Naive thymus-derived CD8-positive, alpha-beta T cell (primary cell): ENCODE measurements at places on chromosomes 6 and 20. TPM values are rescaled to one million over a fixed set of nuclear protein-coding genes. Genes with fewer than 3 reads are reported as not detected.

GRCh38 chr20:36506253-36506652, 35.1 kb upstream of the MYL9 start:
- peaks cover 10% of the 10 kb centered on the region for H3K4me1 ChIP-seq
- peak overlapping the region; percentile 74 for H3K27ac ChIP-seq
- DNase-seq = no peak
- H3K4me3 ChIP-seq = no peak overlapping the region
- H3K36me3 ChIP-seq = peaks cover 51% of the 10 kb centered on the region

GRCh38 chr6:7903673-7904072, 6.9 kb downstream of the TXNDC5 start:
- H3K4me3 ChIP-seq = no peak overlapping the region
- no peaks in the 10 kb centered on the region for H3K4me1 ChIP-seq
- no peaks in the 10 kb centered on the region for H3K27me3 ChIP-seq
- DNase-seq = no peak

SPATA25 gene
- polyA plus RNA-seq = 0.24 TPM

EPB41L1 gene
- not detected for polyA plus RNA-seq

- no peaks in the 10 kb centered on the region for H3K4me1 ChIP-seq
- H3K36me3 ChIP-seq = peaks cover 70% of the 10 kb centered on the region
- H3K27me3 ChIP-seq = no peaks in the 10 kb centered on the region
- no peak for DNase-seq
- no peak overlapping the region for H3K4me3 ChIP-seq
Measured at GRCh38 chr6:87244380-87244779, 78.0 kb upstream of the SMIM8 start.

GRCh38 chr6:107719160-107719559, 105.0 kb downstream of the SCML4 start:
- DNase-seq = no peak
- H3K27ac ChIP-seq = peak overlapping the region; percentile 72
- H3K4me1 ChIP-seq = peaks cover 33% of the 10 kb centered on the region
- no peaks in the 10 kb centered on the region for H3K27me3 ChIP-seq
- H3K36me3 ChIP-seq = peaks cover 59% of the 10 kb centered on the region

- no peaks in the 10 kb centered on the region for H3K27me3 ChIP-seq
- H3K4me1 ChIP-seq = peaks cover 35% of the 10 kb centered on the region
- no peaks in the 10 kb centered on the region for H3K36me3 ChIP-seq
- H3K4me3 ChIP-seq = no peak overlapping the region
Measured at GRCh38 chr6:130128326-130128725, 94.4 kb downstream of the SAMD3 start.

GRCh38 chr20:18571578-18571977, 4.3 kb downstream of the SMIM26 start:
- H3K27ac ChIP-seq = peak overlapping the region; percentile 55
- H3K4me3 ChIP-seq = no peak overlapping the region
- H3K27me3 ChIP-seq = no peaks in the 10 kb centered on the region
- no peak for DNase-seq
- peaks cover 26% of the 10 kb centered on the region for H3K4me1 ChIP-seq
- peaks cover 5% of the 10 kb centered on the region for H3K36me3 ChIP-seq

SCUBE3 gene
- polyA plus RNA-seq = 0.05 TPM

GRCh38 chr6:16903470-16903869, 142.2 kb upstream of the ATXN1 start:
- H3K4me3 ChIP-seq = no peak overlapping the region
- H3K27ac ChIP-seq = no peak overlapping the region
- no peak for DNase-seq
- no peaks in the 10 kb centered on the region for H3K4me1 ChIP-seq

- no peaks in the 10 kb centered on the region for H3K27me3 ChIP-seq
- H3K36me3 ChIP-seq = peaks cover 22% of the 10 kb centered on the region
- no peak overlapping the region for H3K4me3 ChIP-seq
- DNase-seq = no peak
- H3K4me1 ChIP-seq = peaks cover 44% of the 10 kb centered on the region
Measured at GRCh38 chr6:16733085-16733484, 28.2 kb downstream of the ATXN1 start.

CCN6 gene
- polyA plus RNA-seq = 0.21 TPM

DNA sequence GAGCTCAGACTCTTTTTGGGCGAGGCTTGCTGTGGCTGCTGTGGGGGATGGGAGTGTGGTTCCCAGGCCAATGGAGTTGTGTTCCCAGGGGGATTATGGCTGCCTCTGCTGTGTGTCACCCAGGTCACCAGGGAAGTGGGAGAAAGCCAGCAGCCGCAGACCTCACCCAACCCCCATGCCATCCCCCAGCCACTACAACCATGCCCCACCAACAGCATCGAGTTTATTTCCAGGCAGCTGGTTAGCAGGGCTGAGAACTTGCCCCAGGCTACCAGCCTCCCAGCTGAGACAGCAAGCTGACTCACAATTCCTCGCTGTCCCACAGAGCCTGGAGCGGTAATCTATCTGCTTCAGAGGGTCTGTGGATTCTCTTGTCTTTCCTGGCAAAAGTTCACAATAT, 331.7 kb downstream of the FRK start:
- peaks cover 8% of the 10 kb centered on the region for H3K27me3 ChIP-seq
- no peaks in the 10 kb centered on the region for H3K4me1 ChIP-seq
- H3K27ac ChIP-seq = no peak overlapping the region
- H3K4me3 ChIP-seq = no peak overlapping the region

TMEM200A gene
- not detected for polyA plus RNA-seq

GRCh38 chr20:5973971-5974370, 23.5 kb downstream of the MCM8 start:
- H3K27ac ChIP-seq = no peak overlapping the region
- no peaks in the 10 kb centered on the region for H3K4me1 ChIP-seq
- no peak overlapping the region for H3K4me3 ChIP-seq
- H3K27me3 ChIP-seq = no peaks in the 10 kb centered on the region
- DNase-seq = no peak

DNA sequence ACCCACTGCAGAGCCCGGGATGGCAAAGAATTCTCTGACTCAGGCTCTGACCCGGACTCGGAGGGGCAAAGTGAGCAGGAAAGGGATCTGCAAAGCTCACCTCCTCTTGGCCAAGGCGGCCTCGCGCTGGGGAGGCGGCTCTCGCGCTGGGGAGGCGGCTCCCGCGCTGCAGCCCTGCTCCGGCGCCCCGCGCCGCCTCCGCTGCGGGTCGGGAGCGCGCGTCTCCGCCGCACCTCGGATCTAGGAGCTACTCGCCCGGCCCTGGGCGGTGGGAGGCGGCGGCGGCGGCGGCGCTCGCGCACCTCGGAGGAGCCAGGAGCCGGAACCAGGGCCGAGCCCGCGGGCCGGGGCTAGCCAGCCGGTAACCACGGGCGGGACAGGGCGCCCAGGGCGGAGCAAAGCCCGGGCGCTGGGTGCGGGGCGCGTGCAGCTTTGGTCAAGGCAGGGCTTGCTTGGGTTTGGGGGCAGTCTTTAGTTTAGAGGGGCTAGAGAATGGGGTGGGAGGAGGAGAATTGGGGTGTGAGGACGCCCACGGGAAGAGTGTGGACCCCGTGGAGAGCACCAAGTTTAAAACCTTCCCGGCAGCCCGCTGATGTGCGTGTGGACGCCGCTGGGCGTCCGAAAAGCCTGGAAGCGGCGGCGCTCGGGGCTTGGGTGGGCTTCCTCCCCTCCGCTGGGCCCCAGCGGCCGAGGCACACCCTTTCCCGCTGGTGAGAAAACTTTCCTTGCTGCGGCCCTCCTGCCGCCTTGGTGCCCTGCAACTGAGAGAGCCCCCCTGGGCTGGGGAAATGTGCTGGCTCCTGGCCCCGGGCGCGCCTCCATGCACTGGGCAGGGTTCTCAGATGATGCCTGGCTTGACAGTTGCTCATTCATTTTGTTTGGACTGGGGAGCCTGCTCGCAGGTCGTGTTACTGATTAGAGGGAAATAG, at the start of gene MRAP2:
Gene MRAP2, plus strand, starts transcription at position 250 of the 929 bp plus-strand sequence. CDS start 21,547 bp downstream, outside the sequence.
- peaks cover 51% of the 10 kb centered on the region for H3K27me3 ChIP-seq
- H3K4me1 ChIP-seq = peaks cover 12% of the 10 kb centered on the region
- H3K4me3 ChIP-seq = peak within 1 kb of the TSS; percentile 0
- no peaks in the 10 kb centered on the region for H3K36me3 ChIP-seq

RAET1L gene
- not detected for polyA plus RNA-seq

PSORS1C2 gene
- not detected for polyA plus RNA-seq

- no peak overlapping the region for H3K27ac ChIP-seq
- no peaks in the 10 kb centered on the region for H3K4me1 ChIP-seq
- DNase-seq = no peak
- H3K36me3 ChIP-seq = no peaks in the 10 kb centered on the region
Measured at GRCh38 chr20:24699321-24700165, 230.1 kb downstream of the SYNDIG1 start.

DNA sequence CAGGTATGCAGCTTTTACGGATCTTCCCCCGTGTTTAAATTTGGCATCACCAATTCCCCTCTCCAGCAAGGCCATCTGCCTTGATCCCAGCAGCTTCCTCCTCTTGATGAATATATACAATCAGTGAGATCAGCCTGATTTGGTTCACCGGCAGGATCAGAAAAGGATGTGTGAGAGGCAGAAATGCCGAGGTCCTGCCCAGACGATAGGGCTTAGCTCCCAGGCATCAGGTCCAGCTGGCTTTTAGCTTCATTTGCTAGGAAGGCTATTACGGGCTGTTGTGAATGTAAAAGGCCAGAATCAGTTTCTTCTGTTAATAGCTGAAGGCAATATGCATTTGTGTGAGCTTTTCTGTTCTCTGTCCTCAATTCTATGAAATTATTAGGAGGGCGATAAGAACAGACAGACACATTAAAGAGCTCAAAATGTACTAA, 372.8 kb downstream of the BTBD9 start:
- H3K4me3 ChIP-seq = no peak overlapping the region
- H3K27ac ChIP-seq = no peak overlapping the region
- H3K36me3 ChIP-seq = peaks cover 23% of the 10 kb centered on the region
- no peak for DNase-seq
- H3K27me3 ChIP-seq = no peaks in the 10 kb centered on the region

ADTRP gene
- polyA plus RNA-seq = 2.3 TPM

DNA sequence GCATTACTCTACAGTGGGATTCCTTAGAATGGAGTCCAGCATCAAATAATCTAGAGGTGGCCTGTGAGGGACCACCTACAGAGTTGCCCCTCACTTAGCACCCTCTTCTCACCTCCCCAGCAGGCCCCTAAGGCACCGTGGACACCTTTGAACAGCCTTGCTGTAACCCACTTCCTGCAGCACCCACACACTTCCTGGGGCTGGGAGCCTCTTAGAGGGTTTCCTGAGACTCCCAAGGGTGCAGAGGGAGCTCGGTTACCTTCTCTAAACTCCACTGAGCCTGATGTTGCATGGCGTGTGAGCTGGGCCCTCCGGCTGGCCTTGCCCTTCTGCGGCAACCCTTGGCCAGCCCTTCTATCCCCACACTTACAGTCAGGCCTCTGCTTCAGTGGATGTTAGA, 7.3 kb upstream of the SIRPG start:
- H3K27ac ChIP-seq = peak overlapping the region; percentile 99
- DNase-seq = peak; percentile 60
- H3K4me1 ChIP-seq = peaks cover 98% of the 10 kb centered on the region
- peaks cover 11% of the 10 kb centered on the region for H3K36me3 ChIP-seq
- no peaks in the 10 kb centered on the region for H3K27me3 ChIP-seq

WFDC10B gene
- not detected for polyA plus RNA-seq

SLC2A10 gene
- polyA plus RNA-seq = not detected

DNA sequence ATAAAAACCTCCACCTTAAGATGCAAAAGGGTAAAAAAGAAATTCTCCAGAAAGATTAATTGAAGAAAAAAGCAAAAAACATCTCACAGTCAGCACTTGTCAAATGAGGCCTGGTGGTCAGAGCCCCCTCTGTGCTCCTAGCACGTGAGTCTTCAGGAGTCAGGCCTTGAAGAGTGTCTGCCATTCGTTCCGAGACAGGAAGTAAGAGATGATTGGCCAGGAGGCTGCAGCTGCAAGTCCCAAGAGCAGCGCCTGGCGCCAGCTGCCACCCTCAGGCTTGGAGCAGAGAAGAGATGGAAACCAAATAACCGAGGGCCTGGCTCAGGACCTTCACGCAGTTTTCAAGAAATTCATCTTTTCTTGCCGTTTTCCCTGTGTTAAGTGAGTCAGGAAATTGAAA, 65.0 kb downstream of the FAM120B start:
- peaks cover 15% of the 10 kb centered on the region for H3K4me1 ChIP-seq
- H3K4me3 ChIP-seq = no peak overlapping the region
- no peaks in the 10 kb centered on the region for H3K27me3 ChIP-seq

LRRN4 gene
- not detected for polyA plus RNA-seq

DNA sequence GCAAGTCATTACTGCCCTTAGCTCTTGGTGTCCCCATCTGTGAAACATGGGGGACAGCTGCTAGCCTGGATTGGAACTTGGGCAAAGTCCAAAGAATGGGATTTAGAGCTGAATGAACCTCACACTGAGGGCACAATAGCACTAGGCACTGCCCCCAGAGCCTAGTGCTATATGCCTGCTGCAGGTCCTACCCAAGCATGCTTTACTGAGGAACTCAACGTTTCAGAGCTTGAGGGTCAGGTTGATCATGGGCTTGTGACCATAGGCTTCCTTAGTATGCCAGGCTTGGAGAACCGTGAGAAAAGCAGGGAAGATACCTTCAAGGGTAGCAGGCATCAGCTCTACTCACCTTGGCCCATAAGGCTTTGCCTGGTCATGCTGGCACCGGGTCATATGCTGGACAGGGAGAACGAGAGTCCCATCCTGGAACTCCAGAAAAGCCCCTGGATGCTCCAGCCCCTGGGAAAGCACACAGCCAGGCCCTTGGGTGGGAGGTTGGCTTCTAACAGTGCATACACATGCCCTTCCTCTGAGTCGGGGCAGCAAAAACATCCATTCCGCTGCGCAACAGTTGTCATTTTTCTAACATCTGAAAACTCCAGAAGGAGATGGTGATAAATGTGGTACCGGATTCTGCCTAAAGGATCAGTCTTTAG, 29.7 kb downstream of the EIF2S2 start:
- no peaks in the 10 kb centered on the region for H3K27me3 ChIP-seq
- peak overlapping the region; percentile 66 for H3K27ac ChIP-seq
- peaks cover 4% of the 10 kb centered on the region for H3K4me1 ChIP-seq
- DNase-seq = no peak

DNA sequence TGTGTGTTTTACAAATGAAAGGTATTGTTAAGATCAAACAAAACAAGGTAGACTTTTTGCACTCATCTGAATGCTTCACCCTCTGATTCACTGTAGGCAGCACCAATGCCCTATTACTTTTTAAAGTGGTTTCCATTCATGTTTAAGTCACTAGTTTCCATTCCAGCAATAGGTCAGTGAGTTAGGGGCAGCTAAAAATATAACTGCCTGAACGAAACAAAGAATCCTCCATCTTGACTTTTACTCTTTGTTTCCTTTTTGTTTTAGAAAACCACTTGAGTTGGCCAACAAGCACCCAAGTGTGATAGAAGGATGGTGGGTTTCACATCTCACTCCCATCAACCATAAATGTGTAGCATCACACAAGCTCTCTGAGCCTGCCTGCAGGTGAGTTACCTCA, 25.5 kb downstream of the CLIC5 start:
- H3K4me3 ChIP-seq = no peak overlapping the region
- no peaks in the 10 kb centered on the region for H3K36me3 ChIP-seq
- DNase-seq = no peak
- peaks cover 3% of the 10 kb centered on the region for H3K4me1 ChIP-seq

SLC16A10 gene
- 27.7 TPM for polyA plus RNA-seq

ZNF165 gene
- 0.90 TPM for polyA plus RNA-seq

BEND6 gene
- not detected for polyA plus RNA-seq

HLA-DPA1 gene
- polyA plus RNA-seq = 19.5 TPM
